ENCODE measurements at places on chromosomes 4 and X.

- DNase-seq, result no peak
Observed at GRCh38 chrX:93874554-93874953, 200.5 kb downstream of the FAM133A start.

- DNase-seq, result no peak
Observed at GRCh38 chr4:138627096-138627495, 384.9 kb upstream of the SLC7A11 start.

DNA sequence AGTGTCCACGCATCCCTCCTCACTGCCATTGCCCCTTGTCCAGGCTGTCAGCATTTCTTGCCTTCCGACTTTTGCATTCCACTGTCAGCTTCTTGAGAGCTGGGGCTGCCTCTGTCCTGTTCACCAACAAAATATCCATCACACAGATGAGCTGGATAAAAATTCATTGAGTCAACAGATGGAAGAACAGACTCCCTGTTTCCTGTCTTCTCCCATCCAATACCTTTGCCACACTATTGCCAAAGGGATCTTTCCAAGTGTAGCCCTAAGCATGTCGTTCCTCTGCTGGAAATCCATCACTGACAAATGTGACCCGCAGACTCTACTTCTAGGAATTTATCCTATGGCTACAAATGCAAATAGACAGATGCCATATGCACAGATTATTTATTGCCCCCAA is 78.0 kb upstream of the PJA1 start:
- no peak for DNase-seq

- no peak for DNase-seq
Observed at GRCh38 chrX:24242649-24243175, 71.2 kb downstream of the SUPT20HL2 start.

DNA sequence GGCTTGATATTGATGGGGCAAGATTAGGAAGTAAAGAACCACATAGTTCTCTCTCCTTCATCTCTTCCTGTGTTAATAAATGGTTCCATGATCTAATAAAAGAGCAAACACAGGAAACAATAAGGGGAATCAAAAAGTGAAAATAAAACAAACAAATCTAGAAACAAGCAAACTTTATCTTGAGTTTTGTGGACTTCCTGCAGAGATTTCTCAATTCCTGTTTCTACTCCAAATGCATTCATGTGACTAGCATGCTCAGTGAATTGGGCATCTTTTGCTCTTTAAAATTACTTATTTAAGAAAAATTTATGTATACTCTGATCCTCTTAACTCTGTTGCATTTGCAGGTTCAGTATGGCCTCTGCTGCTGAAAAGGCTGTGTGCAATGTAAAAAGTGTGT is 682.0 kb downstream of the KCTD8 start:
- no peak for DNase-seq
